ENCODE measurements at places on chromosomes 1 and 21. TPM values are rescaled to one million over a fixed set of nuclear protein-coding genes. Genes with fewer than 3 reads are reported as not detected.

The G0S2 gene
- 3.6 TPM for total RNA-seq

The IVL gene
- 0.10 TPM for total RNA-seq

The TGFBR3 gene
- 4.9 TPM for total RNA-seq

The ACKR1 gene
- total RNA-seq: not detected

The MROH9 gene
- not detected for total RNA-seq

The NPHP4 gene
- 5.9 TPM for total RNA-seq

The ATAD3C gene
- not detected for total RNA-seq

The SPATA6 gene
- 1.9 TPM for total RNA-seq

The LCE1A gene
- total RNA-seq: not detected

The TEKT2 gene
- total RNA-seq: not detected

The HCN3 gene
- 4.5 TPM for total RNA-seq

The FTCD gene
- not detected for total RNA-seq

The TNFRSF18 gene
- 0.15 TPM for total RNA-seq

Measured in A549 treated with Mapracorat at 1 μM for 4 hours (cell line).